Foreskin keratinocyte (primary cell): ENCODE measurements at places on chromosomes 11 and 22. TPM values are rescaled to one million over a fixed set of nuclear protein-coding genes. Genes with fewer than 3 reads are reported as not detected.

The SLC37A2 gene
- polyA plus RNA-seq = 7.9 and 9.7 TPM in 2 replicates

The ACR gene
- not detected in 2 replicates for polyA plus RNA-seq

The FAT3 gene
- 0.04 and 0.09 TPM in 2 replicates for polyA plus RNA-seq

- DNase-seq = no peak
Observed at GRCh38 chr22:49312601-49313000, 515.1 kb downstream of the BRD1 start.

DNA sequence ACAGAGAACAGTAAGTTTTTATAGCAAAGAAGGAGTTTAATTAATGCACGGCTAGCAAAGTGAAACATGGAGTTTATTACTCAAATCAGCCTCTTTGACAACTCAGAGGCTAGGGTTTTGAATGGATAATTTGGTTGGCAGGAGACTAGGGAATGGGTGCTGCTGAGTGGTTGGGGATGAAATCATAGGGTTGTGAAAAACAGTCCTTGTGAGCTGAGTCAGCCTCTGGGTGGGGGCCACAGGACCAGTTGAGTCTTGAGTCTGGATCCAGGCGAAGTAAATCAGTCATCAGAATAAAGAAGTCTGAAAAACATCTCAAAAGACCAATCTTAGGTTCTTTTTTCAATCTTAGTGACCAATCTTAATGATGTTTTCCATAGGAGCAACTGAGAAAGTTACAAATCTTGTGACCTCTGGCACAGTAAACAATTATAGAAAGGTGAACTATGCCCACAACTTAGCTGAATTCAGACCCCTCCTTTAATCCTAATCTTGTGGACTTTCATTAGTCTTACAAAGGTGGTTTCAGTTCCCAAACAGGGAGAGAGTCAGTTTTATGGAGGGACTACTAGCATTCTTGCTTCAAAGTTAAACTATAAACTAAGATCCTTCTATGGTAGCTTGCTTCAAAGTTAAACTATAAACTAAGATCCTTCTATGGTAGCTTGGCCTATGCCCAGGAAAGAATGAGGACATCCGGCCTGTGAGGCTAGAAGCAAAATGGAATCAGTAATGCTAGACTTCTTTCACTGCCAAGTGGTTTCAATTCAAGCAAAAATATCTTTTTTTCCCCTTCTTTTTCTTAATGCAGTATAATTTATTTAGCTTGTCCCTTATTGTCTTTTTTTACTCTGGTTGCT lies 84.5 kb downstream of the AASDHPPT start:
- DNase-seq = peak; percentile 58

DNA sequence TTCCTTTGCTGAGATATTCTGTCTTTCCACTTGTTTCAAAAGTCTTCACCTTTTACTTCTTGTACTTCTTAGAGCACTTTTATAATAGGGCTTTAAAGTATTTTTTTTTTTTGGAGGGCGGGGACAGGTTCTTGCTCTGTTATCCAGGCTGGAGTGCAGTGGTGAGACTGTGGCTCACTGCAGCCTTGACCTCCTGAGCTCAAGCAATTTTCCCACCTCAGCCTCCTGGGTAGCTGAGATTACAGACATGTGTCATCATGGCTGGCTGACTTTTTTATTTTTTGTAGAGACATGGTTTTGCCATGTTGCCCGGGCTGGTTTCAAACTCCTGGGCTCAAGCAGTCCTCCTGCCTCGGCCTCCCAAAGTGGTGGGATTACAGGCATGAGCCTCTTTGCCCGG lies 57.9 kb downstream of the DYNC2H1 start:
- DNase-seq = no peak

DNA sequence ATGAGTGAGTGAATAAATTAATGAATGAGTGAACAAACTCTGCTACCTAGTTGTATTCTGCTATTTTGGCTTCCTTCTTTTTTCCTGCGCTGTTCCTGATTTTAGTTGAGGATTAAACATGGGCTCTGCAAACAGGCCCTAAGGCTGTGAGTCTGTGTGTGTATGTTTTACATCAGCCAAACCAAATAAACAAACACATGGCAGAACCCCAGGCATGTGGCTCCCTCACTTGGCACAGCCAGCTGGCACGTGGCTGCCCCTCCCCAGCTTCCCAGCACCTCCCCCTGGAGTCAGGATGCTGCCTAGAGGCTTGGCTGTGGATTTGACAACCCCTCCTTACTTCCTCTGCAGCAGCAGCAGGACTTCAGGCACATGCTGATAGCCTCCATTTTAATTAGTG lies 593.2 kb downstream of the INSC start:
- DNase-seq = no peak

- no peak for DNase-seq
Observed at GRCh38 chr22:47781024-47781423, 1018.6 kb downstream of the TBC1D22A start.
